Stimulated activated CD8-positive, alpha-beta memory T cell treated with anti-CD3 and anti-CD28 coated beads, Interleukin-4, amount 100 ng/mL, for 4 hours (primary cell): ENCODE measurements at places on chromosomes 4 and X.

- DNase-seq, result no peak
Observed at GRCh38 chr4:53541577-53542206, 49.6 kb downstream of the LNX1 start.

- no peak for DNase-seq
Observed at GRCh38 chr4:15600176-15600575, 55.0 kb downstream of the FBXL5 start.

GRCh38 chrX:130097507-130098209, 12.6 kb downstream of the ELF4 start:
- DNase-seq, result no peak

GRCh38 chrX:12711435-12712040, 79.7 kb upstream of the PRPS2 start:
- no peak for DNase-seq

DNA sequence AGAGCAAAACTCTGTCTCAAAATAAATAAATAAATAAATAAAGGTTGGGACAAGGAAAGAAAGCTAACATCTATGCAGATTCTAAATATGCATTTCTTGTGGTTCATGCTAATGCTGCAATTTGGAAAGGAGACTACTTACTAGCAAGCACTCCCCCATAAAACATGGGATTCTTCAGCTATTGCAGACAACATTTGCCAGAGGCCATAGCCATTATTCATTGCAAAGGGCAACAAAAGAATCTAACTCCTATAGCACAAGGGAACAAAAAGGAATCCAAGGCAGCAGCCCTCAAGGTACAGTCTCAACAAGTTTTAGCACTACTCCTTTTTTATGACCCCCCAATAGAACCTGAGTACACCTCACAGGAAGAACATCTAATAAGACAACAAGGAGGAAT, 8.0 kb upstream of the HERC5 start:
- no peak for DNase-seq

DNA sequence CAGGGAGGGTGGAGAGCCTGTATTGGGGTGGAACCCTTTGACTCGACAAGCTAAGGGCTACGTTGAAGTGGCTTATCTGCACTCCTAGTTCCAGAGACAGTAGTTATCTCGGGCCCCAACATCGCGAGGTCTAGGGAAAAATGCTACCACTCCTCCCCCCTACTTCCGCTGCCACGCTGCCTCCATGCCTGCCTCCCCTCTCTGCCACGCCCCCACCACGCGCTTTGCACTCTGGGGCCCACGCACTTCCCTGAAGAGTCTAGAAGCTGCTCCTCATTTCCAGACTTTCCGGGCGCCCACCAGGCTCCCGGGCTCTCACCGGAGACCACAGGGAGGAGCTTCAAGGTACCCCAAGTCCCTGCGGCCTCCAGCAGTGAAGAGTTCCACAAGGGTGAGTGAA, at the start of gene PASD1:
PASD1 (plus strand) TSS at position 227 of the 400 bp plus-strand sequence. CDS start 37,879 bp downstream, outside the sequence.
- DNase-seq, result no peak

DNA sequence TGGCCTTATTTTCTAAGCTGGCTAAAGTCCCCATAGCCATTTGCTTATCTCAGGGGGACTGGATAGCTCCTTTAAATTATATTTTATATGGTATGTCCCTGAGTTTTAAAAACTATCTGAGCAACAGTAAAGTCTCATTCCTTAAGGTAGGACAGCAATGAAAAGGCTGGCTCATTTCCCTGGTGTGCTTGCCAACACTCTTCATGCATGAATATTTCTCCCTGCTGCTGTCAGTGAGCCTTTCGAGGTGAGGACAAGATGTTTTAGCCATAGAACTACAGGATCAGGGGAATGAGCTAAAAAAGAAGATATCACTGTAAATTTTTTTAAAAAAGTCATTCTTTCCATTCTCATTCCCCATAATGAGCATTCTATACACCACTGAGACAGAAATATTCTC, 427.3 kb upstream of the FAM241A start:
- no peak for DNase-seq

- no peak for DNase-seq
Observed at GRCh38 chrX:44104699-44105098, 131.5 kb upstream of the NDP start.
